ENCODE measurements at places on chromosomes 11 and 22.

DNA sequence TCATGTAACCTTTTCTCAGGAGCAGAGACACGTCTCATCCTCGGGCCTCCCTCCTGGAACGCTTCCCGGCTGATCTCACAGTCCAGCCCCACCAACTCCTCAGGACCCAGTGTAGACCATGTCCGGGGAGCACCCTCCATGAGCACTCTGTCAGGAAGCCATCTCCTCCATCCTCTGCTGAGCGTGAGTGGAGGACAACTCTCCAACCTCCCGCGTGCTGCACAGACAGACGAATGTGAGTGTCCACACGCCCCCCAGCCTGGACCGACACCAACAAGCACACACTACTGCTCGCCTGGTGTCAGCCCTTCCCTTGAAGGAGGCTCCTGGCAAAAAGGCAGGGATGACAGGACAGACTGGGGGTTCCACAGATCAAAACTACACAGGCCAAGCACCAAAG, 86.6 kb downstream of the SHANK2 start:
- DNase-seq, result no peak

- DNase-seq, result no peak
Observed at GRCh38 chr11:92453055-92453454, 228.4 kb downstream of the FAT3 start.

DNA sequence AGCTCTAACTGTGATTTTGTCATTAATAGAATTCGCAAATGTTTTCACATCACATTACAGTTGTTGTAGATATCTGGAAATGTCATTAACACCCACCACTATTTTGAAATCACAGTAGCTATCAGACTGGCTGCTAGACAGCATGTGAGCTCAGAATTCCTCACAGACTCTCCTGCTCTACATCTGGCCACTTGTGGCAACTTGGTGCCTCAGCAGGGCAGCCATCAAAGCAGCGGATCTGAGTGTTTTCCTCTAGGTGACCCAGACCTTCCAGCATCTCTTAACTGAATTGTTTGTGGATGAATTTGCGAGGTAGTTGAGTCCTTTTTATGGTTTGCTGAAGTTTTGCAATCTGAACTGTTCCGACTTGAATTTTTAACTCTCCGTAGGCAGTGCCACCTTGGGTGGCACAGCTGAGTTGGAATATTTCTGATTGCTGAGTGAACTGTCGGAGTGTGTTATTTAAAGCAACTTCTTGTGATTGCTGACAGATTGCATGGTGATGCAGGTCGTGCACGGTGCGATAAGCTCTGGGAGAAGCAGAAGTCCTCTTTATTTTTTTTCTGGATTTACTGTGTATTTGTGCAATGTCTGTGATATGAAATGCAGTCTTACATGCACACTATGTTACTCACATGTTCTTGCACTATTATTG, 114.0 kb upstream of the PLET1 start:
- no peak for DNase-seq

GRCh38 chr22:22137891-22138290, 106.7 kb upstream of the VPREB1 start:
- no peak for DNase-seq

- no peak for DNase-seq
Observed at GRCh38 chr11:17439316-17439782, 37.3 kb downstream of the ABCC8 start.

- DNase-seq, result no peak
Observed at GRCh38 chr11:64887234-64887756, 8.9 kb upstream of the EHD1 start.

- DNase-seq, result no peak
Observed at GRCh38 chr11:119493712-119494111, 70.7 kb upstream of the THY1 start.

- DNase-seq, result no peak
Observed at GRCh38 chr22:49489821-49490220, 337.9 kb downstream of the BRD1 start.

DNA sequence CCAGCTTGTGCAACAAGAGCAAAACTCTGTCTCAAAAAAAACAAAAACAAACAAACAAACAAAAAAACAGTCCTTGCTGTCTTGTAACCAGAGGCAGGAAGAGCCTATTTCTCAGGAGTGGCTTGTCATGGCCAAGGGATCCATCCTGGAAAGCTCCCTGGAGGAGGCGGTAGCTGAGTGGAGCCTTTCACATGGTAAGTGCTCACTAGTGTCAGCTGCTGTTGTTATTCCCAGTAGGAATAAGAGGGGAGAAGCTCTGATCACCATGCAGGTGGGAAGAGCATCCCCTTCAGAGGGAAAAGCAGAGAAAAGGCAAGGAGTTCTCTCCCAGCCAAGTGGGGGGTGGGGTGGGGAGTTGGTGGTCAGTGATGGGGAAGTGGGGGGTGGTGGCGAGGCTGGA, 54.6 kb upstream of the WNT7B start:
- DNase-seq, result no peak

GRCh38 chr11:131606811-131607335, 236.5 kb downstream of the NTM start:
- DNase-seq, result no peak

DNA sequence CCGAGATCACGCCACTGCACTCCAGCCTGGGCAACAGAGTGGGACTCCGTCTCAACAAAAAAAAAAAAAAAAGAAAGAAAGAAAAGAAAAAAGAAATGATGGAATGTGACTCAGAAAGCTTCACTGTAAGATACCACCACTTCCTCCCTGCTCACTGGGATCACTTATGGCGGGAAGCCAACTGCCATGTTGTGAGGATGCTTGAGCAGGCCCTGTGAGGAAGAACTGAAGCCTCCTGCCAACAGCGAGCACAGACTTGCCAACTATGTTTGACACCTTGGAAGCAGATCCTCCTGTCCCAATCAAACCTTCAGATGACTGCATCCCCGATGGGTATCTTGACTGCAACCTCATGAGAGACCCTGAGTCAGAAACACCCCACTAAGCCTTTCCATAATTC, 8.3 kb downstream of the SEC14L6 start:
- DNase-seq, result no peak

DNA sequence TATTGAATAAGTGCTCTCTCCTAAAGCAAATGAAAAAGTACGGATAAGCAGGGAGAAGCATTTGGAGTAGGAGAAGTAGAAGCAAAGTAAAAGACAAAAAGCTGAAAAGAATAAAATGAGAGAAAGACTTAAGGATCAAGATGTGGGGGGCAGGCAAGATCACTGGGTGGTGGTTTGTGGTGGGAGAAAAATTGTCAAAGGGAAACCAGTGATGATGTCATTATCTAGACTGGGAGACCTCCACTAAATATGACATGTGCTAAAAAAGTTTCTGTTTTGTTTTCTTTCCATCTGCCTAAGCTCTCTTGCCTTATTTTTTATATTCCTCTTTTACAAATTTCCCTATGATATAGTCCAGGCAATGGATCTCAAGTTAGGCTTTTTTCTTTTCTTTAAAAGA, 14.8 kb upstream of the MAML2 start:
- no peak for DNase-seq

DNA sequence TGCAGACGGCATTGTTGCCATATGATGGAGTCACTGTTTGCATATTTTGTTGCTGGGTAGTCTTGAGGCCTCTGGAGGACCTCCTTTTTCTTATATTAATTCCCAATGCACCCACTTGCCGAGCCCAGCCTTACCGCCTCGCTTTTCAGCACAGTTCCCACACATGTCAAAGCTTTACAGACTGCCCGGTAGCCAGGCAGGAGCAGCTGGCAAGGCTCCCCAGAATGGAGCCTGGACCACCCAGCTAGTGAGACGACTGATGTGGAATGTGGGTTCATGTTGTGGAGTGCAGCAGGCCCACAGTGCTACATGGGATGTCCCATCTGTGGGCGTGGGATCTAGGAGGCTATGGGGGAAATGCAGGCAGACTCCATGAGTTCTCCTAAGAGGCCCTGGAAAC, 99.4 kb upstream of the MTMR2 start:
- no peak for DNase-seq

DNA sequence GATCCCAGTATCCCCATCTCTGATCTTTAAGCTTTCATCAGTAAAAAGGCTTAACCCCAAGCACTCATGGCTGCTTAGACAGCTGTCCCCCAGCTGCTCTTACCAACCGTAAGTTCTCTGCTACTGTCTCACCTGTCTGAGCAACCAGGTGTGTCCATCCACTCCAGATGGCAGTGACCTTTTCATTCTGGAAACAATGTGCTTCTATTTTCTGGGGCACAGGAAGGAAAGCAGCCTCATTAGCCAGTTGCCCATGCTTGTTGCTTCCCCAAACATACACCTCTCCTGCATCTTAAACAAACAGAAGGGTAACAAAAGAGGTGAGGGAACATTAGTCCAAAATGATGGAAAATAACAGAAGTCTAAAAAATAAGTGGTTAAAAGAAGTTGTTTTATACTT, 24.4 kb downstream of the SERGEF start:
- DNase-seq, result no peak

DNA sequence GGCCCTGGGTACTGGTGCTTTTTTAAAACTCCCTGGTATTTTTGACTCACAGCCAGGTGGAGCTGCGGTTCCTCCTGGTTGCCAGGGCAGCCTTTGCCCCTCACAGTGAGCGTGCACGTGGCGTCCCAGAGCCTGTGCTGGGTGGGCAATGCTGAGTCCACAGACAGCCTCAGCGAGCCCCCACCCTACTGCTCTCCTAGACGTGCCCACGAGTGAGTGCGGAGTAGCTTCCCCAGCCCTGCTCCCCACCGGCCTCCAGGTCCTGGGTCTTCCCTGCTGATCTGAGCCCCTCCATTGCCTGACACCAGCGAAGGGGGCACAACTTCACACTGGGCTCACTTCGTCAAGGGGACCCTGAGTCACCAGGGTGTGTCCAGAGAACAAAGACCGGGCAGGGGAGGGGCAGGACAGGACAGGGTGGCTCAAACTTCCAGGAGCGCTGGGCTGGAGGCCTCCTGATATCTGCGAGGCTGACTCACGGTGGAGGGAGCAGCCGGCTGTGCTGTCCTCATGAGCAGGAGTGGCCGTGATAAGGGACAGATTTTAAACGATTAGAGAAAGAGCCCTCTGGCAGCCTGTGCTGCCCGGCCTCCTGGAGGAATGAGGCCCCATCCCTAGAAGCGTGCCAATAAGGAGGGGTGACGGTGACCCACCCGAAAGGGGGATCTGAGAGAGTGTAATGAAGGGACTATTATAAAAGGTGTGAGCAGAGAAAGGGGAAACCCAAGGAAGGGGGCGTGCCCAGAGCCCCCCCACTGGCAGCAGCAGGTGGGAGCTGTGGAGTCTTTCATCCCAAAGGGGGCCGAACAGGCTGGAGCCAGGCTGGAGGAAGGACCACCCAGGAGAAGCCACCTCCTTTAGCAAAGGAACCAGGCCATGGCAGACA, 129.3 kb upstream of the FGF3 start:
- no peak for DNase-seq

DNA sequence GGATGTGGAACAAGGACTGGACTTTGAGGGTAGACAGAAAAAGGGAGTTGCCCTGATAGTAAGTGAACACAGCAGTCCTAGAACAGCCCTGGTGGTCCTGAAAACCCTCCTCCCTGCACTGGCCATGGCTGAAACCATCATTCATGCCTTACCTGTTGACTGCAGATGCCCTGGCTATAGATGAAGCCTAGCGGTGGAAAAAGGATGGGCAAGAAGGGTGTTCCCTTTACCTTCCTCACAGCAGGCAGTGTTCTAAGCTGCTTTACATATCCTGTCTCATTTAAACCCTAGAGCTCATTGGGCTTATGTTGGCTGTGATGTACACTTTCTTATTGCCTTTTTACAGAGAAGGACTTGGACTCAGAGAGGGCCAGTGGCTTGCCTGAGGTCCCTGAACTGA, 133.6 kb downstream of the C11orf91 start:
- no peak for DNase-seq

GRCh38 chr11:76689313-76690260, 19.0 kb upstream of the LRRC32 start:
- DNase-seq, result no peak

DNA sequence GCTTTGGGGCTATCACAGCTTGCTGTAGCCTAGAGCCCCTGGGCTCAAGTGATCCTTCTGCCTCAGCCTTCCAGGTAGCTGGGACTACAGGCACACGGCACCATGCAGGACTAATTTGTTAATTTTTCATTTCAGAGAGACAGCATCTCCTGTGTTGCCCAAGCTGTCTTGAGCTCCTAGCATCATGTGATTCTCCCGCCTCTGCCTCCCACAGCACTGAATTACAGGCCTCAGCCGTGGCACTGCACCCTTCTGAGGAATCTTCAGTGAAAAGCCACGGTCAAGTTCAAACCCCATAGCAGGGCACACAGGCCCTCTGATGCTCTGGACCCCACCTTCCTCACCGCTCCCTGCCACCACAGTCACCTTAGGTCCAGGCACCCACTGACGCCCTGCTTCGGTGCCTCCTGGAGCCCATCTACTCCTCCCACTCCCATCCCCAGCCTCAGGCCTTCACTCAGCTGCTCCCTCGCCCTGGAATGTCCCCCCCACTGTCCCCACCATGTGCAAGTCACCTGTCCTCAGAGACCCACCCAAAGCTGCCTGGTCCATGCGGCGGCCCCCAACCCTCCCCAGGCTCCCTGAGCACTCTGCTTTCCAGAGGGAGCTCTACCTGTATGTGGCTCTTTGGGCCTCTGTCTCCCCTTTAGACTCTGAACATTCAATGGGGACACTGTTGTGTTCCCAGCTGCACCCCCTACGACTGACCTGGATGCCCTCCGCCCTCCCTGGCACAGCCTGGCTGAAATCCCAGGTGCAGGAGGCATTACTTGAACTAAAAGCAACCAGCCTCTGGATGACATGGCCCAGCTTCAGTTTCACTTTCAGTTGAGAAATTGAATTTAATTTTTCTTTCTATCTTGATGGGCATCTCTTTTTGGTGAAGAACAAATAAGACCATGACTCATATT, 1.6 kb downstream of the APOL2 start:
- DNase-seq, result no peak

- peak; percentile 59 for DNase-seq
Observed at GRCh38 chr11:112555491-112556364, 295.1 kb upstream of the PLET1 start.
